ENCODE measurements at places on chromosomes 13 and 19.

DNA sequence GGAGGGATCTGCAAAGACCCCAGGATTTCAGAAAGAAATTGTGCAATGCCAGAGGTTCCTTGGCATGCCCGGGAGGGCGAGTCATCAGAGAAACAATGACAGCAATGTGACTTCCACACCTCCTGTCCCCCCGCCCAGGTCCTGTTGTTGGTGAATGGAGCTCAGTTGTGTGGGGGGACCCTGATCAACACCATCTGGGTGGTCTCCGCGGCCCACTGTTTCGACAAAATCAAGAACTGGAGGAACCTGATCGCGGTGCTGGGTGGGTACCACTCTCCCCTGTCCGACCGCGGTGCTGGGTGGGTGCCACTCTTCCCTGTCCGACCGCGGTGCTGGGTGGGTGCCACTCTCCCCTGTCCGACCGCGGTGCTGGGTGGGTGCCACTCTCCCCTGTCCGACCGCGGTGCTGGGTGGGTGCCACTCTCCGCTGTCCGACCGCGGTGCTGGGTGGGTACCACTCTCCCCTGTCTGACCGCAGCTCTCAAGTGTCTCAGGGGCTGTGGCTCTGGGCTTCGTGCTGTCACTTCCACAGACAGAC lies 5.2 kb upstream of the F10 start:
- DNase-seq = no peak

DNA sequence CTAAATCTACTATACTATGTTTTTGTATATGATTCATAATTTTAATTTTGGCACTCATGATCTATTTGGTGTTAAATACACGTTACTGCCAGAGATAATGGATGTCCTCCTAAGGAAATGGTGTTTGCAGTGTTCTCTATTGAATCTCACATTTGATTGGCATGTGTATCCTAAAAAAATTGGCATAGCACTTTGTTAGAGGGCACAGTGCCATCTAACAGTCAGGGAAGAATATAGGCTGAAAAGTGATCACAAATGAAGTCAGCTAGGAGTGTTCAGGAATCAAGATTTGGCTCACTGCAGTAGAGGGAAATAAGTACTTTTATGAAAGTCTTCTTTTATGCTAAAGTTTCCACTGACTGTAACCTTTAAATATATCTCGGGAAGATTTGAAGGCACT lies 624.6 kb downstream of the GPC6 start:
- no peak for DNase-seq

DNA sequence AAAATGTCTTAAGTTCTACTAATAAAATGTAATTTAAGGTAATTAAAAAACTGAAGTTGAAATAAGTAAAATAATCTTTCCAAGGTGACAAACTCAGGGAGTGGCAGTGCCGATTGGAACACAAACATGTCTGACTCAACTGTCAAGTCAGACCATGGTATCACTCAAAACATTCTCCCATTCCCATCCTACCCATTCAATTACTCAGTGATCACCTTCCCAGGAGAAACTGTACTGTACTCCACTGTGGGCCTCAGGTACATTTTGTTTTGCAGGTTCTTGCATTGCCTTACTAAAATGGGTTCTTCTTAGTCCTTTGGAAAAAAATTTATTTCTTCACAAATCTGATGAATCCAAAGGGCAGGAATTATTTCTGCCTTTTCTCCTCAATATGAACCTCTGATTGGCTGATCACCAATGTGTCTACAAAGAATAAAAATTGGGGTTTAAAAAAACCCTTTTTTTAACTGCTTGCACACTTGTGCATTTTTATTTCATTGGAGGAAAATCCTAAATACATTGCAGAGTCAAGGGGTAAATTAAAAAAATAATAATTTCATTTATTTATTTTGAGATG lies 96.8 kb downstream of the ZNF429 start:
- DNase-seq = no peak

GRCh38 chr19:16301999-16302694 lies 22.5 kb upstream of the KLF2 start:
- DNase-seq = no peak

- DNase-seq = no peak
These were observed 108.2 kb downstream of the TNFSF13B start for GRCh38 chr13:108377646-108378206.

DNA sequence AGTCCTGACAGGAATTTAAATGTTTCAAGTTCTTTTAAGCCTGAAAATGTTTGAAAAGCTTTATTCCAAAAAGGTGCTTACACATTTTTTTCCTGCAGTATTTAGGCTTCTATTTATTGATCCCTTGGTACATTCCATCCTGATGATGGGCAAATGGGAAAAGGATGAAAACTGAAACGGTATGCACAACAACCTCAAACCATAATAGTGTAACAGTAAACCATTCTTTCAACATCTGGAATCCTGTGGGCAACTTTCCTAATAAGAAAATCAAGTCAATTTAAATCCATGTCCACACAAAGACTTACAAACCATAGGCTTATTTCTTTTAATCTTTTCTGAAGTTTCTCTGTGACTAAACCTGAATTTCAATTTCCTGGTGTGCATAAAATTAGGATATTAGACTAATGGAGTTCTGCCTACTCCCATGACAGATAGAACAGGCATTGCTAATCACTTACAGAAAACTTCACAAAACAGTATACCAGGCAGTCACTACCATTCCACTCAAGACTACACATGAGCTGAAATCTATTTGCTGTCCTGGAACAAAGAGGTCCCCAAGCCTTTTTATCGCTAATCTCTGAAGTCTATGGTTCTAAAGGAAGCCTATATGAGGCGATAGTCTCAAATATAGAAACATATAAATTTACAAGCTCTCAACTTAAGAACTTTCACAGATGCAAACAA lies 103.3 kb downstream of the DLEU7 start:
- DNase-seq = no peak

GRCh38 chr13:74136084-74136658 lies 2.0 kb upstream of the KLF12 start:
- DNase-seq = no peak

GRCh38 chr19:3080286-3080685 lies 13.9 kb upstream of the GNA11 start:
- no peak for DNase-seq

Data from stimulated activated CD4-positive, alpha-beta T cell treated with anti-CD3 and anti-CD28 coated beads, TNF-alpha, amount 100 ng/mL, for 1 hour (primary cell).